GM12878 (cell line): ENCODE measurements at places on chromosomes 6 and 20. TPM values are rescaled to one million over a fixed set of nuclear protein-coding genes. Genes with fewer than 3 reads are reported as not detected.

DNA sequence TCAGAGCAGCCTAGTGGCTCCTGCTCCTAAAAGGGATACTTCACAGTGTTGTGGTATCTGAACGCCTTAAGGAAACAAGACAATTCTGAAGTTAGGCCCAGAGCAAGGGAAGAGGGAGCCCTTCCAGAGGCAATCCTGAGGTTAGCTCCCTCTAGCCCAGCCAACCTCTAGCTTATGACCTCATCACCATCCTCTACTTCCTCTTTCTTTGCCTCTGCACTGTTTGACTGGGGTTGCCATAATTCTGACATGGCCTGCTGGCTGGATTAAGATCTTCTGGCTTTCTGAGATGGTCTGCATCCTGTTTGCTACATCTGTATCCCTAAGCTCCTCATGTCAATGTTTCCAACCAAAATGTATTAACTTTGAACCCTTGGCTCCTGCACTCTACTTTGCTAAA lies 23.3 kb upstream of the BMP2 start:
- H3K27ac ChIP-seq = no peak overlapping the region
- H3K4me3 ChIP-seq = no peak overlapping the region
- DNase-seq = no peak

GRCh38 chr6:131379948-131380347 lies 193.1 kb upstream of the ARG1 start:
- H3K4me3 ChIP-seq = no peak overlapping the region
- H3K27me3 ChIP-seq = no peaks in the 10 kb centered on the region
- DNase-seq = no peak
- H3K36me3 ChIP-seq = no peaks in the 10 kb centered on the region
- H3K27ac ChIP-seq = no peak overlapping the region
- no peaks in the 10 kb centered on the region for H3K4me1 ChIP-seq

DNA sequence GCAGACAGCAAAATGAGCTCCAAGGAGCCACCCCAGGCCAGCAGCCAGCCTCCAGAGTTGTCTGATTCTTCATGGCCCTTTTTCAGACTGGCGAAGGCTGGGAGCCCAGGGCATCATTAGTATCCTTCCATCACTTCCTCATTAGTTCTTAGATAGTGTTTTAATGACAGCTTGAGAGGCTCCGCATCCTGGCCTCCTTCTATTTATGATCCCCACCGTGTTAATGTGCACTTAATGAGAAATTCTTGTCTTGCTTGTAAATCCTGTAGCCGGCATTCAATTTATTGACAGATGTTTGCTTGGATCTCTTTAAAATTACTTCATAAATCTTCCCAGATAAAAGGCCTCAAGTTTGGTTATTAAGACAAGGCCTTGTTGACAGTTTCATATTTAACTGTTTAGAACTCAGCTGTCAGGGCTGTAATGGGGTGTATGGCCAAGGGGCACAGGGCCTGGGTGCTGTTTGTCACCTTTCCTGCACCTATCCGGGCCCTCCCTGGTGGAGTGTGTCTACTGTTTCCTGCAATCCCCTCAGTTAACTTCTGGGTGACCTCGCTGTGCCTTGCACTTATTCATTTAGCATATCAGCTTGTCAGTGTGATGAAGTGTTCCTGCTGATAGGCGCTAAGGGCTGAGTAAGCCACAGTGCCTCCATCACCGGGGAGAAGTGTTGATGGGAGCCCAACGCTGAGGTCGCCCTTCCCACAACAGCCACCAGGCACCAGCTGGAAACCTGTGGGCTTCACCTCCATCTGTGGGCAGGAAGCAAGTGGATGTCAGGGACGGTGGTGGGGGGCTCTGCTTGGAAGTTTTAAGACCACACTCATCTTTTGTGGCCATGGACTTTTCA lies 169.3 kb downstream of the TSHZ2 start:
- no peak for DNase-seq
- no peak overlapping the region for H3K4me3 ChIP-seq
- no peaks in the 10 kb centered on the region for H3K36me3 ChIP-seq
- H3K4me1 ChIP-seq = peaks cover 3% of the 10 kb centered on the region; the same call in 1 of the 2 replicates
- no peaks in the 10 kb centered on the region for H3K27me3 ChIP-seq
- no peak overlapping the region for H3K27ac ChIP-seq

GRCh38 chr6:153032255-153032882 lies 29.9 kb upstream of the MTRF1L start:
- H3K36me3 ChIP-seq = no peaks in the 10 kb centered on the region
- no peaks in the 10 kb centered on the region for H3K27me3 ChIP-seq
- DNase-seq = no peak

DNA sequence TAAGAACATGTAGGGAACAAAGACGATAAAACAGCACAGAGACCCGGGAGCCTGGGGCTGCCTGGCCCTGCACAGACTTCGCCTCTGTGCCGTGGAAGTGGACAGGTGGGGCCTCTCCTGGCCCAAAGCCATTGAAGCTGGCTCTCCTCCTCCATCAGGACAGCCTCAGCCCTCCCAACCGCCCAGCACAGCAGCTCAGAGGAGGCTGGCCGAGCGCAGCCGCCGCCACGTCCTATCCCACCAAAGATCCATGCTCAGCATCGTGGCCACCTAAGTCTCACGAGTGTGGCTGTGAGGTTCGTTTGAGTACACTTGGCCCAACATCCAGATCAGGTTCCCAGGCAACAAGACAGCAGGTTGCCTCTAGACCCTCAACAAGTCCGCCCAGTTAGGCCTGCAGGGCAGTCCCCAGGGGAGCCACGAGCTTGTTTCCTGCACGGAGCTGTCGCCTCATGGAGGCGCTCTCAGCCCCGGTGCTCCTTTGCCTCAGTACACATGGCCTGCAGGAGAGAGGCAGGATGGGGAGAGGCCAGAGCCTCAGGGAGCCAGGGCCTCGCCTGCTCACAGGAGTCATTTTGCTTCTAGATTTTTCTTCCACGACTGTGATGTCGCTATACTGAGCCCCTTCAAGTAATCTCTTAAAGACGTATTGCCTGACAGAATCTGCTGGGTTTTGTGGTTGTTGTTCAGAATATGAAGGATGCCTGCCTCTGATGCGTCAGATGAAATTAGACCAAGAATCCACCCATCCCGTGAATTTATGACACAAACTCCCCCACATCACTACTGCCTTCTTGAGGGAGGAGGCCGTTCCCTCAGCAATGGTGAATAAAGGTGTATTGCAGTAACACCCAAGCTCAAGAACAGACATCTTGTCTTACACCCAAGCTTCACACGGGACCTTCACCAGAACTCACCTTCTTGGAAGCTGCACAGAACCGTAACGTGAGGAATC lies 102.7 kb downstream of the RNASET2 start:
- peaks cover 23% of the 10 kb centered on the region for H3K4me1 ChIP-seq
- DNase-seq = no peak
- H3K36me3 ChIP-seq = no peaks in the 10 kb centered on the region
- H3K27ac ChIP-seq = no peak overlapping the region

- DNase-seq = no peak
- H3K4me3 ChIP-seq = no peak overlapping the region
- no peaks in the 10 kb centered on the region for H3K27me3 ChIP-seq
- no peaks in the 10 kb centered on the region for H3K4me1 ChIP-seq
Measured at GRCh38 chr6:89567630-89568390, 70.7 kb downstream of the LYRM2 start.

- no peak overlapping the region for H3K4me3 ChIP-seq
- no peaks in the 10 kb centered on the region for H3K4me1 ChIP-seq
- no peak overlapping the region for H3K27ac ChIP-seq
- H3K36me3 ChIP-seq = no peaks in the 10 kb centered on the region
- no peaks in the 10 kb centered on the region for H3K27me3 ChIP-seq
Measured at GRCh38 chr6:102895683-102896082, 1502.2 kb downstream of the GRIK2 start.

DNA sequence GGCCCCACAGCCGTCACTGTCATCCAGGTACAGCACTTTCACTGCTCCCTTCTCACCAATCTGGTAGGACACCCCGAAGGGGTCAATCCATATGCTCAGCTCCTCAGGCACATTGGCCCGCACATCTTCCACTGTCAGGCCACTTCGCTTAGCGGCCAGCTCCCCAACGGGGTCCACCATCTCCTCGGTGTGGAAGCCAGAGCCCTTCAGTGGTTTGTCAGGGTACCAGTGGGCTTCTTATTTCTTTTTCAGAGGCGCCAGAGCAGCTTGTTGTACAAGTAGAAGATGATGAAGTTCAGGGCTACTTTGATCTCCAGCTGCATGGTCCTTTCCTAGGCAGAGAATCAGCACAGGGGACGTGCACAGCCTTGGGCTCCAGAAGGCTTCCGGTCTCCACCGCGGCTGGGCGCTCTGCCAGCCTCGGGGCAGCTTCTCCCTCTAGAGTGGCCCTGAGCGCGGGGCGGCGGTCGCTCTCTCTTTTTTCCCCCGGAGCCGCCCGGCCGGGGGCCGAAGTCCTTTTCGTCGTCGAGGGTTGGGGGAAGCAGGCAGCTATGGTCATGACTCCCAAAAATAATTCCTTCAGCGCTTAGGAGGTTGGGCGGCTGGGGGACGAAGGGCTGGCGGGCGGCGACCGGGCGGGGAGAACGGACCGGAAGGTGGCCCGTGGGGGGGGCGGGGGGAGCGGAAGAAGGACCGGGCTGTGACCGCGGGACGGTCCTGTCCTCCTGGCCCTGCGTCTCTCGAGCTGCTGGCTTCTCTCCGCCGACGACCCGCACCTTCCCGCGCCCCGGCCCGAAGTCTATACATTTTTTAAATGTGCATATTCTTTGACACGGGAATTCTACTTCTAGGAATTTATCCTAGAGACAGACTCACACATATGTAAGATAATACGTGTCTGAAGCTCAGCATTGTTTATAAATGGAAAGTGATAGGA lies 6.5 kb upstream of the ZSCAN9 start:
- H3K36me3 ChIP-seq = no peaks in the 10 kb centered on the region
- H3K4me1 ChIP-seq = peaks cover 3% of the 10 kb centered on the region; the same call in 1 of the 2 replicates
- no peak for DNase-seq

DNA sequence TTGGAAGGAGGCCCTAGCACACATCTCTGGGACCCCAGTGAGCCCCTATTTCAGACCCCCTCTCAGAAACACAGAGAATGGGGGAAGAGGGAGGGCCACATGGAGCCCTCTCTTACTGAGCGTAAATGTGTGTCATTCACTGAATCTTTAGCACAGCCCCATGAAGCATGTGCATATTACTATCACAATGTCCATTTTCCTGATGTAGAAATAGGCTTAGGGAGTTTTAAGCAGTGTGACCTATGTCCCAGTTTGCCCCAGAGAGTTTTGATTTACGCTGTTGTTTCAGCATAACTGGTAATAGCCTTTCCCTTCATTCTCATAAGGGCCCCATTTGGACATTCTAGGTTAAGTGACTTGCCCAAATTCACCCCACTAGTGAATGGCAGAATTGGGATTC lies 25.0 kb upstream of the TCP11 start:
- no peak overlapping the region for H3K4me3 ChIP-seq
- no peak overlapping the region for H3K27ac ChIP-seq

GRCh38 chr6:136762022-136762975 lies 30.0 kb downstream of the MAP3K5 start:
- DNase-seq = no peak
- peak overlapping the region; percentile 97 for H3K27ac ChIP-seq
- H3K36me3 ChIP-seq = no peaks in the 10 kb centered on the region; the same call in 1 of the 2 replicates

CGAS gene
- total RNA-seq = 25.7 and 25.8 TPM in 2 replicates

ITPR3 gene
- total RNA-seq = 30.3 and 34.0 TPM in 2 replicates

TCF19 gene
- 60.2 and 61.1 TPM in 2 replicates for total RNA-seq

NFATC2 gene
- total RNA-seq = 17.5 and 20.0 TPM in 2 replicates

TNF gene
- total RNA-seq = 80.5 and 83.9 TPM in 2 replicates
